NCI-H1694 (cell line): ENCODE measurements at places on chromosomes 1 and 21.

DNA sequence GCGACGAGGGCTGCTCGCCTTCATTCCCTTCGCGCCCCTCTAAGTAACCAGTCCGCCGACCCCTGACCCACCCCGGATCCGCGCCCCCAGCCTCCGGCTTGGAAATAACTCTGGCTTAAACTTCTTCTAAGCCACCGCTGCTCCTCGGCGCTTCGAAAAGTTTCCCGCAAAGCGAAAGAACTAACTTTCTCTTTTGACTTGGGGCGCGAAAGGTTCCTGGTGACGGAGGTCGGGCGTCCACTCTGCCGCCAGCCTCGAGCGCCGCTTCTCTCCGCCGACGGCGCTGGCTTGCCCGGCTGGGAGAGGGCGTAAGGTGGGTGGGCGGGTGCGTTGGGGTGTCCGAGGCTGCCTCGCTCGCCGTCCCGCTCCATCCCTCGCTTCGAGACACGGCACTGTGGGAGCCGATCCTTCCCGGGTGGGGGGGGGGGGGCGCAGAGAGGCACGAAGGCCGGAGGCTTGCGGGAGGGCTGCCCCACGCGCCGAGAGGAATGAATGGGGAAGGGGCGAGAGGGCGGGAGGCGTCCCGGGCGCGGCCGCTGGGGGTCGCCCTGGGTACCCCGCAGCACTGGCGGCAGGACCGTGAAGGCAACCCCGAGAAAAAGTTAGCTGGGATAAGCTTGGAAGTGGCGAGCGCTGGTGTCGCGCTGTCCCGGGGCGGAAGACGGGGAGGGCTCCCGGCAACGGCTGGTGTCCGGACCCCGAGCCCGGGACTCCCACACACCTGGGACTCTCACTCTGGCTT, 569 bp downstream of the ATF3 start:
- no peak for DNase-seq

- no peak for DNase-seq
These were observed 211.5 kb downstream of the LHX8 start for GRCh38 chr1:75345538-75346292.

- peak; percentile 72 for DNase-seq
These were observed 167.7 kb downstream of the ZSCAN20 start for GRCh38 chr1:33640114-33640660.

GRCh38 chr1:240090957-240091600, 604 bp upstream of the FMN2 start:
- no peak for DNase-seq

DNA sequence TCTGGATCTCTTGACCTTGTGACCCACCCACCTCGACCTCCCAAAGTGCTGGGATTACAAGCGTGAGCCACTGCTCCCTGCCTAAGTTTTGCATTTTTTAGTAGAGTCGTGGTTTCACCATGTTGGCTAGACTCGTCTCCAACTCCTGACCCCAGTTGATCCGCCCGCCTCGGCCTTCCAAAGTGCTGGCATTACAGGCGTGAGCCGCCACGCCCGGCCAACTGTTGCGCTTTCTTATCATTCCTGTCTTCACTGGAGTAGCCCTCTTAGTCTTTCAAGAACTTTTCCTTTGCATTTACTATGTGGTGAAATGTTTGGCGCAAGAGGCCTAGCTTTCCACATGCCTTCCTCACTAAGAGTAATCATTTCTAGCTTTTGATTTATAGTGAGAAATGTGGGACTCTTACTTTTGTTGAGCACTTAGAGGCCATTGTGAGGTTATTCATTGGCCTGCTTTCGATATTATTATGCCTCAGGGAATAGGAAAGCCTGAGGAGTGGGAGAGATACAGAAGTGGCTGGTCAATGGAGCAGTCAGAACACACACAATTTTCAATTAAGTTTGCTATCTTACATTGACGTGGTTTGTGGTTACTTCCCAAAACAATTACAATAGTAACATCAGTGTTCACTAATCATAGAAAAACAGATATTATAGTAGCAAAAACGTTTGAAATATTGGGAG, 111.0 kb downstream of the ZMYM4 start:
- no peak for DNase-seq

DNA sequence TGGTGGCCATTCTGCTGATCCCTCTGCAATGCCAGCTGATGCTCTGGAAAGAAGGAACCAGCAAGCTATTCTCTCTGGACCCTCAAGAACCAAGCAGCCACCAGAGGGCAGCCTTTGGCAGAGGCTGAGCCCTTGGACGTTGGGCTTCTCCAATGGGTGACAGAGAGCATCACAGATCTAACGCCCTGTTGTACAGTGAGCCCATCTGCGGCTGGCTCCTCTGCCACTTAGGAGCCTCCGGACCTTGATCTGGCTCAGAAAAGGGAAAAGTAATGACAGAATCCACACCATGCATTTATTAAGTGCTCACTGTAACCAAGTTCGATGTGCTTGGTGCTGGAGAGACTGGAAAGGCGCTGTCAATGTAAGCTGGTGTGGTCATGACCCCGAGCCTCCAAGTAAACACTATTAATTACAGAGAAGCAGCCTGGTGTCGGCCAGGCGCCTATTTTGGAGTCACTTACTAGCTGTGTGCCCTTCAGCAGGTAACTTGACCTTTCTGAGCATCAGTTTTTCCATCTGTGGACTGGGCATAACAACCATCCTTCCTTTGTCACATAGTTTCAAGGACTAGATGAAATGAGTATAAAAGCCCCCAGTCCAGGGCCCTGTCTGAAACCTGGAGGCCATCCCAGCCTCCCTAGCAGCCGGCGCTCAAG, 34.9 kb downstream of the ECE1 start:
- peak; percentile 93 for DNase-seq

GRCh38 chr1:248372394-248372793, 3.2 kb upstream of the OR2T6 start:
- no peak for DNase-seq

GRCh38 chr1:215517441-215517891, 49.6 kb upstream of the KCTD3 start:
- no peak for DNase-seq

- DNase-seq, result no peak
These were observed 53.8 kb upstream of the MROH9 start for GRCh38 chr1:170881268-170882265.

DNA sequence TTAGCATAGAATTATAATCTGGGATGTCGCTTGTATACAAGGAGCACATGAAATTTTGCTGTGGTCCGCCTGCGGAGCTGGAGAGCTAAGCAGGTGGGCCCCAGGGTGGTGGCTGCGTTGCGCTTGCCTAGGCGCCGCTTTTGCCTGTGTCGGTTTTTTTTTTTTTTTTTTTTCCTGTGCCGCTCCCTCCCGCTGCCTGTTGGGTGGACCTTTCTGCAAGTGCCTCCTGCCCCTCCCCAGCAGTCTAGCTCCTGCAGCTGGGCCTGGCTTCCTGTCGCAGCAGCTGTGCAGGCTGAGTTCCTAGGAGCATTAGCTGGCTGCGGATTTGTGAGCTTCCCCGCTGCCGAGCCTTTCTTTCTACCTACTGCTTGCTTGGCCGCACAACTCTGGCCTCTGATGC, 20.6 kb downstream of the PYHIN1 start:
- no peak for DNase-seq

DNA sequence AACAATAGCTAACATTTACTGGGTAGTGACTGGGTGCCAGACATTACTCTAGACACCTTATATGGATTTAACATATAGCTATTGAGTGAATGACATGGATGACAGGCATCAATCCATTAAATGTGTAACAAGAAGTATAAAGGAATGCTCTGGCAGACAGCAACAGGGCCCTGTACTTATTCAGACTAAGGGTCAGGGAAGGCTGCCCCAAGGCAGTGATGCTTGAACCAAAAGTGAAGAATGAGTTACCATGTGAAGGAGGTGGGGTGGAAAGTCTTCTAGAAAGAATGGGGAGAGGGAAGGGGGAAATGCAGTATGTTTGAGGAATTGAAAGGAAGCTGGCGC, 8.3 kb upstream of the PTPRF start:
- no peak for DNase-seq
